ENCODE measurements at places on chromosomes 3 and 15. TPM values are rescaled to one million over a fixed set of nuclear protein-coding genes. Genes with fewer than 3 reads are reported as not detected.

CTXN2 gene
- not detected for total RNA-seq

AQP9 gene
- total RNA-seq: 2.6 TPM

TMCO5A gene
- not detected for total RNA-seq

DNA sequence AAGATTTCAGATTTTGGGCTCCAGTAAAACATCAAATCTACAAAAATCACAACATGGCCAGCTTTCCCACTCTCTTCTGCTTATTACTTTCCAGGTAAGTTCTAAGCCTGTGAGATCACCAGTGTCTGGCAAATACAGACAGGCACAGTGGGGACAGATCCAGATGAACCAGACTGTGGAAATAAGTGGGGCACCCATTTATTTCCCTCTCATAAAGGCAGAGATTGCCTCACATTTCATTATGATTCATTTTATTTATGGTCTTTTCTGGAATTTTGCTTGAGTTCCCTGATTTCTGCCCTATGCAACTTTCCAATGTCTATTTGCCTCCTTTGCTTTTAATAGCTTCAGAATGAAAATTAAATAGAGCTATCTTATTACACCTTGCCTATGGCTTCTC, 66.8 kb downstream of the GREM1 start:
- no peaks in the 10 kb centered on the region for H3K36me3 ChIP-seq
- H3K4me1 ChIP-seq: no peaks in the 10 kb centered on the region
- H3K4me3 ChIP-seq: no peak overlapping the region
- no peak for DNase-seq
- H3K27me3 ChIP-seq: peaks cover 3% of the 10 kb centered on the region

GOLGA8T gene
- not detected for total RNA-seq

SPTSSB gene
- total RNA-seq: 0.16 TPM

HIGD2B gene
- total RNA-seq: not detected

ZNF80 gene
- 0.15 TPM for total RNA-seq

- no peak overlapping the region for H3K4me3 ChIP-seq
- peaks cover 2% of the 10 kb centered on the region for H3K4me1 ChIP-seq
- H3K36me3 ChIP-seq: no peaks in the 10 kb centered on the region
- H3K27me3 ChIP-seq: no peaks in the 10 kb centered on the region
- no peak overlapping the region for H3K27ac ChIP-seq
These were observed 639.8 kb downstream of the MAGI1 start for GRCh38 chr3:65398953-65399352.

GRCh38 chr3:119700269-119700919, 2.4 kb upstream of the CFAP91 start:
- H3K27ac ChIP-seq: no peak overlapping the region
- H3K36me3 ChIP-seq: no peaks in the 10 kb centered on the region
- H3K4me3 ChIP-seq: no peak overlapping the region

- no peaks in the 10 kb centered on the region for H3K27me3 ChIP-seq
- H3K36me3 ChIP-seq: no peaks in the 10 kb centered on the region
- DNase-seq: no peak
- no peak overlapping the region for H3K27ac ChIP-seq
- H3K4me1 ChIP-seq: no peaks in the 10 kb centered on the region
These were observed 193.4 kb upstream of the HES1 start for GRCh38 chr3:193942516-193943055.

CFAP100 gene
- not detected for total RNA-seq

PROS1 gene
- total RNA-seq: 132 TPM

ANKRD34C gene
- 0.30 TPM for total RNA-seq

CLDN16 gene
- total RNA-seq: not detected

- no peak overlapping the region for H3K4me3 ChIP-seq
- no peaks in the 10 kb centered on the region for H3K4me1 ChIP-seq
- H3K27ac ChIP-seq: no peak overlapping the region
- no peaks in the 10 kb centered on the region for H3K27me3 ChIP-seq
These were observed 151.9 kb upstream of the UBE2E1 start for GRCh38 chr3:23653647-23654525.

DNA sequence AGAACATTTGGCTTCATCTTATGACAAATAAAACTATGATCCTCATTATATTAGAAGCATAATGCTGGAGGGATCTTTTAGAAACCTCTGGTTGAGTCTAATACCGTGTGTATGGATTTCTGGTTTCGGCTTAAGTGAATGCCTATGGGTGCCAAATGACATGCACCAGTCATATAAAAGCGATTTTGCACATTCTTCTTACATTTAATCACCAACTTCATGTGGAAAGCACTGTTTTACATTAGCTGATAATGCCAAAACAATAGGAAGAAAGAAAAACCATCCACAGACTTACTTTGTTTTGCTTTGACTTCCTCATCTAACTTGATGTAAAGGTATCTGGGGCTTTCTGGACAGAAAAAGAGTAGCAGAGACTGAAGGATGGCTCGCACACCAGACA, 20.9 kb downstream of the SLC2A2 start:
- H3K27ac ChIP-seq: no peak overlapping the region
- H3K4me1 ChIP-seq: no peaks in the 10 kb centered on the region
- H3K4me3 ChIP-seq: no peak overlapping the region
- no peak for DNase-seq
- no peaks in the 10 kb centered on the region for H3K27me3 ChIP-seq
